ENCODE measurements at places on chromosomes 4 and X. TPM values are rescaled to one million over a fixed set of nuclear protein-coding genes. Genes with fewer than 3 reads are reported as not detected.

- H3K36me3 ChIP-seq: peaks cover 18% of the 10 kb centered on the region
- H3K27ac ChIP-seq: peak overlapping the region; percentile 89
- H3K4me1 ChIP-seq: peaks cover 47% of the 10 kb centered on the region
Measured at GRCh38 chr4:87390551-87390890, 467 bp downstream of the HSD17B11 start.

DNA sequence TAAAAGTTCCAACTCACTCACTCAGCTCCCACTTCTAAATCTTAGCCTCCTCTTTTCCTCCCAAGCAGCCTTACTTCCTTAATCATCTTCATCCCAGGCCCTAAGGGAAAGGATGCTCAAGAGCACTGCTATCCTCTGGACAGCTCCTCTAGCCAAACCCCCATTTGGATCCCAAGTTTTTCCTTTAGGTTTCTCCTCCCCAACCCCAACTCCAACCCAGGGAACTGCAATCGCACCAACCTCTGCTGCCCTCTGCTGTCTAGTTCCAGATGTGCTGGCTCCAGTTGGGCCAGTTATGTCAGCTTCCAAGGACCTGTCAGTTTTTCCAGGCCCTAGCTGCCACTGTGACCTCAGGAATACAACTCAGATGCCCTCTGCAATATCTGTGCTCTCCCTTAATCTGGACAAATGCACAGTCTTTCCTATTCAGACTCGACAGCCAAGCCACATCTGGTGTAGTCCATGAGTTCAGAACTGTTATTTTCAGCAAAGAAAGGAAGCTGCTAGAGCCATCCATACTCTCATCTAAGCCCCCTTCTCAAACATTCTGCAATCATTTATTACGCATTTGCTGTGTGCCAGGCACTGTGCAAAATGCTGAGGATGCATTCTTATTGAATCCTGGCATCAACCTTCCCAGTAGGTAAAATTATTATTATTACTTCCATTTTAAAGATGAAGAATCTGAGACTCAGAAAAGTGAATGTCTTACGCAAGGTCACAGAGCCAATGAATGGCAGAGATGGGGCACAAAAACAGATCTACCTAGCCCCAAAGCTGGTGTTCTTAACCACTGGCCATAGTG is 12.3 kb upstream of the XPNPEP2 start:
- peaks cover 25% of the 10 kb centered on the region for H3K4me1 ChIP-seq
- DNase-seq: peak; percentile 45
- H3K36me3 ChIP-seq: no peaks in the 10 kb centered on the region
- no peak overlapping the region for H3K27ac ChIP-seq

- no peak overlapping the region for H3K4me3 ChIP-seq
- no peak overlapping the region for H3K27ac ChIP-seq
- no peaks in the 10 kb centered on the region for H3K4me1 ChIP-seq
- H3K27me3 ChIP-seq: no peaks in the 10 kb centered on the region
- no peak for DNase-seq
Measured at GRCh38 chr4:67292045-67292444, 253.3 kb downstream of the CENPC start.

The ZNF157 gene
- 0.52 TPM for total RNA-seq

The ENPEP gene
- total RNA-seq: 0.05 TPM

The PABPC5 gene
- not detected for total RNA-seq

- peaks cover 22% of the 10 kb centered on the region for H3K4me1 ChIP-seq
- no peak for DNase-seq
- no peaks in the 10 kb centered on the region for H3K27me3 ChIP-seq
- peaks cover 7% of the 10 kb centered on the region for H3K36me3 ChIP-seq
Measured at GRCh38 chrX:44889824-44890223, 16.8 kb downstream of the KDM6A start.

The MAGEA2B gene
- total RNA-seq: not detected

The PDGFC gene
- total RNA-seq: not detected

DNA sequence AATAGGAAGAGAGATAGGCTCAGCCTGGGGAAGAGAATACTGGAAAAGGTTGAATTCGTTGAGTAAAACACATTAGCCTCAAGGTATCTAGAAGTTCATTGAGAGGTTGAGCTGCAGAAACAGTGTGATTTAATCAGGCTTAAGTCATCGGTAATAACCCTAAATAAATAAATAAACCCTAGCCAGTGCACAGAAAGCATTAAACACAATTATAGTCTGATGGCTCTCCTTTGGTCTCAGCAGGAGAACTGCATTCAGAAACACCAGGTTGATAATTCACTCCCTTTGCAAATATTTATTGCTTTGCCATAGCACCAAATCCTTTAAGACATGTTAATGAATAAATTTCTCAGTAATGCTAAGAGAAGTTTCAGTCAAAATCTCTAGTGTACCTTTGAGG is 9.6 kb downstream of the DCX start:
- no peaks in the 10 kb centered on the region for H3K4me1 ChIP-seq
- no peaks in the 10 kb centered on the region for H3K27me3 ChIP-seq
- no peak overlapping the region for H3K4me3 ChIP-seq
- no peak overlapping the region for H3K27ac ChIP-seq

DNA sequence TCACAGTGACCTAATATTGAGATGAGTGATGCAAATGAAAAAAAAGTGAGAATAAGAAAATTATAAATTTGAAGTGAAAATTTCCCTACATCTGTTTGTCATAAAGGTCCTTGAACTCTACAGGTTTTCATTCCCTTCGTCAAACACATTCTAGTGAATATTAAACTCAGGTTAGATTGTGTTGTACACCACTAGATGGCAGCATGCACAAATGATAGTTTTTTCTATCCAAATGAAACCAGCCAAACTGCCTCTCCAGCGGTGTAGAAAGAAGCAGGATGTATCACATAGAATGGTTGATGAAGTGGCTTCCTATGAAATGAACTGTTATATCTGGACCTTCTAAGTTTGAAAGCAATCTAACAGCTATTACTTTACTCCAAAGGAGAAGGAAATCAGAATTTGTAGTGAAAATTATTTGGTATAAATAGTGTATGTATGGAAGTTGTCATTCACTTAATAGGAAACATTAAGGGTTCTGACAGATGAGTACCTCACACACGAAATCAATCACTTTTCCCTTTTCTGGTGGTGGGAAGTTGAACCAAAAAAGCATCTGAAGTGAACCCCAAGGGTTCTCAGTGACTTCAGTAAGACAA is 382.7 kb downstream of the UNC5C start:
- no peaks in the 10 kb centered on the region for H3K27me3 ChIP-seq
- no peak overlapping the region for H3K4me3 ChIP-seq
- peak; percentile 37 for DNase-seq
- H3K27ac ChIP-seq: no peak overlapping the region

The DUSP21 gene
- total RNA-seq: not detected

The ERCC6L gene
- total RNA-seq: 11.3 TPM

The SHOX gene
- not detected for total RNA-seq

DNA sequence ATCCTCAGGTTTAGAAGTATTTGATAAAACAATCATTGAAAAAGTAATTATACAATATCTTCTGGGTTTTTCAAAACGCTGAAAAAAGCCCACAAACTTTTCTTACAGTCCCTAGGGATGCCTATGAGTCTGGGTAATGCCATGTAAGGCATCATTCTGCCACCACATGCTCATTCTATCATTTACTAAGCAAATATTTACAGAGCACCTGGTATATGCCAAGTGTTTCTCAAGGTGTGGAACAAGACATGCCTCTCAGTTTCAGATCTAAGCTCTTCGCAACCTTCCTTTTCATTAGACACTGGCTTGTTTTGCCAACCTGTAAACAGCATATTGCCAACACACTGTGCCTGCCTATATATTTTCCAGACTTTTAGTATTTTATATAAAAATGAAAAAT is 17.7 kb downstream of the MID1 start:
- no peaks in the 10 kb centered on the region for H3K4me1 ChIP-seq
- H3K27ac ChIP-seq: no peak overlapping the region
- no peaks in the 10 kb centered on the region for H3K36me3 ChIP-seq
- DNase-seq: no peak

DNA sequence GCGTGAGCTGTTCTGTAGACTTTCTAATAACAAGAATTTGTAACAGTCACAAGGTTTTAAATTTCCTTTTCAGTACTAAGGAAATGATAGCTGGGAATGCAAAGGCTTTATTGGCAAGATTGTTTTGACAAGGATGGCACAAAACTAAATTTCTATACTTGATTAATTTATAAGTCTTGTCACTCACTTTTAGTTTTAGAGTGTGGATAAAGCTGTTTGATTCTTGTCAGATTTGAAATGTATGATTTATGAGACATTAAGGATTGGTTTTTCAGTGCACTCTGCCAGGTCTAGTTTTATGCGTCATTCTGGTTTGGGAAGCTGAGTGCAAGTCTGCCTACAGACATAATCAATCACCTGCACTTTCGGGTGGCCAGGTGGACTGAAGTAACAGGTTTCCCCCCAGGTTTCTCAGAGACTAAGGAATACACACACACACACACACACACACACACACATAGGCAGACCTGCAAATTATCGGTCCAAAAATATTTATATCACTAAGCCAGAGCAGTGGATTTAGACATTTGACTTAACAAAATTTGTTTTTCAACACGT is 9.3 kb downstream of the FHL1 start:
- no peaks in the 10 kb centered on the region for H3K36me3 ChIP-seq
- no peak overlapping the region for H3K4me3 ChIP-seq
- H3K27ac ChIP-seq: no peak overlapping the region
- H3K4me1 ChIP-seq: peaks cover 11% of the 10 kb centered on the region

DNA sequence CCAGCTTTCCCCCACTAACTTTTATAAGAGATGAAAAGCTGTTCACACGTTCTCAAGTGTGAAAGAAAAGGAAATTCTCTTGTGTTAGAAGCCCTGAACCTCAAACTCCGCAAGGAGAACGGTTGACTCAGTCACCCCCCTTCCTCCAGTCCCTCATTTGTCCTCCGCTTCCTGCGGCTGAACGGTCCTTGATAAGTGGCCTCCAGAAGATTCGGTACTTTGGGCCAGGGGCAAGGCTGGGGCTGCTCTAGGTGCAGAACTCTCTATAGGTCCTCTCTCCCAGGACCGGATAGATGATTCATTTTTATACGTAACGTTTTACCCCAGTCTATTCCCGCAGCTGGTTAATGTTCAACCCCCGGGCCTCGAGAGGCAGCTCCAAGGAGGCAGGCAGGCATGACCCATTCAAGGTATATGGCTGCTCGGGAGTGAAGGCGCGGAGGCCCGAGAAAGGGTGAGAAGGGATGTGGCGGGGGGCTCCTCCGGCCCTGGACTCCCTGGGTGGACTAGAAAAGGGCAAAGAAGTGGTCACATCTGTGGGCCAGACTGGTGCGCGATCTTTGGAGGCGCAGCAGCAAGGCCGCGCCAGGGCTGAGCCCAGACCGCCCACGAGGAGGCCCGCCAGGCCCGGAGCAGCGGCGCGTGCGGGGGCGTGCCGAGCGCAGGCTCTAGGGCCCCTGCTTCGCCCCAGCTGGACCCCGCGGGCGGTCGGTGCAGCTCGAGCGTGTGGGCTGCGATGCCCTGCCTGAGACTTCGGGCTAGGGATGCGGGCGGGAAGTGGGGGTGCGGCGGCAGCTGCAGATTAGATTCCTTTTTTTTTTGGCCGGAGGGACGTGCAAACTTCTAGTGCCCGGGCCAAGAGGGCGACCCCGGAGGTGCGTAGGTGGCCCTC is 11.7 kb downstream of the PITX2 start:
- H3K27ac ChIP-seq: no peak overlapping the region
- H3K36me3 ChIP-seq: peaks cover 3% of the 10 kb centered on the region
- peaks cover 7% of the 10 kb centered on the region for H3K4me1 ChIP-seq
- peaks cover 68% of the 10 kb centered on the region for H3K27me3 ChIP-seq
- DNase-seq: no peak

DNA sequence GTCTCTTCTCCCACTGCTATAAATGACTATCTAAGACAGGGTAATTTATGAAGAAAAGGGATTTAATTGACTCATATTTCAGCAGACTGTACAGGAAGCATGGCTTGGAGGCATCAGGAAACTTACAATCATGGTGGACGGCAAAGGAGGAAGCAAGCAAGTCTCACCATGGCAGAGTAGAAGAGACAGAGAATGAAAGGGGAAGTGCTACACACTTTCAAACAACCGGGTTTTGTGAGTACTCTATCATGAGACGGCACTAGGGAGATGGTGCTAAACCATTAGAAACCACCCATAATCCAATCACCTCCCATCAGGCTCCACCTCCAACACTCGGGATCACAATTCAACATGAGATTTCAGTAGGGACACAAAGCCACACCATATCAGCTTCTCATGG is 11.1 kb downstream of the UBE2NL start:
- H3K4me3 ChIP-seq: no peak overlapping the region
- no peaks in the 10 kb centered on the region for H3K27me3 ChIP-seq
- H3K4me1 ChIP-seq: no peaks in the 10 kb centered on the region
- DNase-seq: no peak
- H3K36me3 ChIP-seq: no peaks in the 10 kb centered on the region

GRCh38 chrX:39440799-39441284 is 639.6 kb downstream of the MID1IP1 start:
- H3K27ac ChIP-seq: peak overlapping the region; percentile 93
- peaks cover 2% of the 10 kb centered on the region for H3K36me3 ChIP-seq
- H3K4me1 ChIP-seq: peaks cover 41% of the 10 kb centered on the region
- H3K27me3 ChIP-seq: no peaks in the 10 kb centered on the region
- DNase-seq: peak; percentile 46
- peak overlapping the region; percentile 19 for H3K4me3 ChIP-seq

The VCX3A gene
- not detected for total RNA-seq

- H3K27me3 ChIP-seq: no peaks in the 10 kb centered on the region
- H3K4me3 ChIP-seq: peak overlapping the region; percentile 91
- peaks cover 28% of the 10 kb centered on the region for H3K4me1 ChIP-seq
- peak overlapping the region; percentile 92 for H3K27ac ChIP-seq
- H3K36me3 ChIP-seq: peaks cover 21% of the 10 kb centered on the region
- DNase-seq: no peak
Measured at GRCh38 chr4:44679060-44679459, 840 bp downstream of the GUF1 start.

The HSFX4 gene
- total RNA-seq: not detected
